ENCODE measurements at places on chromosomes 13 and 19.

DNA sequence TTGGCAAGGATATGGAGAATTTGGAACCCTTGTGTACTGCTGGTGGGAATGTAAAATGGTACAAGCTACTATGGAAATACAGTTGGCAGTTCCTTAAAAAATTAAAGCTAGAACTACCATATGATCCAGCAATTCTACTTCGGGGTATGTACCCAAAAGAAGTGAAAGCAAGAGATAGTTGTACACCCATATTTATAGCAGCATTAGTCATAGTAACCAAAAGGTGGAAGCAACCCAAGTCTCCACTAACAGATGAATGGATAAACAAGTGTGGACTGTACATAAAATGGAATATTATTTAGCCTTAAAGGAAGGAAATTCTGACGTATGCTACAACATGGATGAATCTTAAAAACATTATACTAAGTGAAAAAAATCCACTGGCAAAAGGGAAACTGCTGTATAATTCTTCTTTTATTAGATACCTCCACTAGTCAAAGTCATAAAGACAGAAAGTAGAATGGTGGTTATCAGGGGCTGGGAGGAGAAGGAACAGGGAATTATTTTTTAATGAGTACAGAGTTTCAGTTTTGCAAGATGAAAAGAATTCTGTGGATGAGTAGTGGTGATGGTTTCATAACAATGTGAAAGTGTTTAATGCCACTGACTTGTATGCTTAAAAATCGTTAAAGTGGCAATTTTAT lies 141.6 kb downstream of the RXFP2 start:
- no peak for DNase-seq

DNA sequence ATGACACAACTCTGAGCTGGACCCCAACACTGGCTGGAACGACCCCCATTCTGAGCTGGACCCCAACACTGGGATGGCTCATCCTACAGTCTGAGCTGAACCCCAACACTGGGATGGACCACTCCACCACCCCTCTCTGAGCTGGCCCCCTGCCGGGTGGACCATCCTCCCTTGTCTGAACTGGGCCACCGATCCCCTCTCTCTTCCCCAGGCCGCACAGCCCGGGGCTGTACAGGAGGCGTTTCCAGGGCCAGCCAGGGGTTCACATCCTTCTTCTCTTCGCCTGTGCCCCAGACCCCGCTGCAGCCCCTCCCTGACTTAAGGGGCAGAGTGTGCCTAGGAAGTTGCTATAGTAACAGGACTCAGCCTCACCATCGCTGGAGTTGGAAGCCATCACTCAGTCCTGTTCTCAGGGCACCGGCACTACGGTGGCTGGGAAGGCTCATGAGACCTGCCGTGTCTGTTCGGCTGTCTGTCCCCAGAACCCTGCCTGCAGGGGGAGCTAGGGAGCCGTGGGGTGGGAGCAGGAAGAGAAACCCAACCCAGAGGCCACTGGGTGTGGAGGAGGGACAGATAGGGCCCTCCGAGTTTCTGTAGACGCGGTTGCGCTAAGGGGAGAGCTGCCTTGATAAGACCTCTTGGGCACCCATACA lies 3.7 kb downstream of the PRKACA start:
- DNase-seq: no peak

DNA sequence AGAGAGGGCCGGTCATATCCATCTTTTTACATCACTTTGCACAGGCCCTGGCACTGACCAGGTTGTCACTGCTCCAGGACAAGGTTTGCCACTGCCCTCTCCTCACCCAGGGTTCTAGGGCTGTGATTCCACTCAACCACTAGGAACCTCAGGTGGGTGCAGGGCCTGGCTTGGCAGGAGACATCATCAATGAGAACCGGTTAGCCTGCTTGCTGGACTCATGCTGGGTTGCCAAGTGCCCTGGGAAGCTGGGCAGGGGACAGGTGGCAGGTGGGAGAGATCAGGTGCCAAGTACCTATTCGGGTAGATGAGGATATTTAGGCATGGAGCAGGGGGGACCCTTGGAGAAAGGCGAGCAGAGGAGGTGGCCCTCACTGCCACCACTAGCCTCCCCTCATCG lies 4.2 kb upstream of the CERS4 start:
- DNase-seq: no peak

DNA sequence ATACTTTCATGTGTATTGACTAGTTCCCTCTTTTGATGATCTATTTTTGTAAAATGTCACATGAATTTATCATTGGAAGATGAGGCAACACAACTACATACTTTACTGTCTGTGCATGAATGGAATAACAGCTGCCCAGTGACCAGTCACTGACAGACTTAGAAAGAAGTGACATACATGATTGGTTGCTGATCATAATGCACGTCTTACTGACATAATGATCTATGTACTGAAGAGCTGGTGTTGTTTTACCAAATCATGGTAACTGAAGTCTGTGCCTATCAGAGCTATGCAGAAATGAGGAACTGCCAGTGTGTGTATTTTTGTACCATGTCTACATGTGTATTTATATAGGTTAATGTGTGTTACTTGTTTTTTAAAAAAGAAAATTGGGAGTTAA lies 26.5 kb downstream of the GPR18 start:
- DNase-seq: no peak

- DNase-seq: no peak
Observed at GRCh38 chr13:79681069-79681468, 200.1 kb downstream of the NDFIP2 start.

DNA sequence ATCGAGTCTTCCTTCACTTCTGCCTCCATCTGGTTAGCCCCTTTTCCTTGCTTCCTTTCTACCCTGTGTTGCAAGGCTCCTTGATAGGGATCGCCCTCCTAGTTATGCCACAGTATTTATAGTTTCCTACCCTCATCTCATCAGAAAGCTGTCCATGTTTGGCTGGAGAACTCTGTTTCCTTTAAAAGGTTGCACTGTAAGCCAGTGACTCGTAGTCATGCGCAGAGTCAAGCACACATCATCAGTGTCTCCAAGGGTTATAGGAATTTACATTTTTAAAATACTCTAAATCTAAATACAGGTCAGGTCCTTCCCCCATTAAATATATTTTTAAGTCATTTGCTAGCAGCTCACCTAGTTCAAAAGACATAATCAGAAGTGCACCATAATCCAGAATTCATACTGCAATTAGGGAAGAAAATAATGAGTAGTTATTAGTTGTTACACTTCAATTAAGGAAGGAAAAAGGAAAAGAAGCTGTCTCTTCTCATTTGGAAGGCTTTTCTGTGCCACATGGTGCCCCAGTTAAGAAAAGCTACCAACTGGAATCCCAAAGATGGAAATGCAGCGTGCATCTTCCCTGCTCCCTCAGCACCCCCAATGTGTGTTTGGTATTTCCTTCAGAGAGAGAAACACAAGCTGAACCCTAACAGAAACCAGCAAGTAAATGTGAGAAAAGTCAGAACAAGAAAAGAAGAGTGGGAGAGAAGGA lies 81.0 kb downstream of the GPR12 start:
- peak; percentile 76 for DNase-seq

DNA sequence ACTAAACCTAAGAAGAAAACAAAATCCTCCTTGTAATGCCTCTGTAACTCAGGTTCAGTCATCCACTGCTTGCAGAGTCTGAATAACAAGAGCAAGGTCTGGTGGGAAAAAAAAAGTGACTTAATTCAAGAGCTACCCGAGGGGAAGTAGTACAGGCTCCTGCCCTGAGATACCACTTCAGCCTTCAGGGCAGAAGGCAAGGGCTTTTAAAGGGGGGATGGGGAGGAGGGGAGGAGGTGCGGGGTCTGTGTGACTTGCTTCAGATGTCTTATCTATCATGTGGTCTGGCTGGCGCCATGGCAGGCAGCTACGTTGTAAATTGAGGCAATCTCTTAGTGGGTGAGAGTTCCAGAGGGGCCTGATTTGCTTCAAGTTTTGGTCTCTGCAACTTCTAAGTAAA lies 66.7 kb downstream of the LRRC63 start:
- no peak for DNase-seq

- DNase-seq: peak; percentile 89
Observed at GRCh38 chr13:110250258-110250891, 56.6 kb downstream of the COL4A1 start.

GRCh38 chr13:91368676-91369440 lies 21.4 kb downstream of the MIR17HG start:
- no peak for DNase-seq

DNA sequence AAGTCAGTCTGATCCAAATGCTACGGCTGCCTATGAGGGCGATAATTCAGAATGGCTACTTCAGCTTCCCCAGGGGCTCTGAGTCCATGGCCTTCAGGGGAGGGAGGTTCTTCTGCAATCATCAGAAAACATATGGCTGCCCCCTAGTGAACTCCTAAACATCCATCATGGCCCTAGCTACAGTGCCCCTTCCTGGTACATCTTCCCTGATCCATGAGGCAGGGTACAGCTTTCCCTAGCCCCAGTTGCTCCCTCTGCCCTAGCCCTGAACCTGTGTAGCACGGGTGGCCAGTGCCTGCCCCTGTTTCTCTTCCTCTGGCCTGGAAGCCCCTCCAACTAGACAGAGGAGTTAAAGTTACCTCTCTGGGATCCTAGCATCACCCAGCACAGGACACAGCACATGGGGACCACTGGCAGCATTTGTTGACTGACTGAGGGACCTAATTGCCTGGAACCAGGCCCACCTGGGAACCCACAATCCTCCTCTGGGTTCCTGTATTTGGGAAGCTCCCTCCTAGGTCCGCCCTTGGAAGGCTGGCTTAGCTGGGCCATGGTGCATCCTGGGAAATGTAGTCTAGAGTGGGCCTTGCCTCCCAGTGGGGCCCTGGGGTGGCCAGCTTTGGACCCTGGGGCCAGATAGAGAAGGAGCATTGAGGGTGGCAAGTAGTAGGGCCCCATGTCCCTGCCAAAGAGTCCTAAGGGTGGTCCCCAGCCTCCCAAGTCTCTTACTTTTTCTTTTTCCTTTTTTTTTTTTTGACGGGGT lies 17.7 kb upstream of the SEMA6B start:
- DNase-seq: no peak

DNA sequence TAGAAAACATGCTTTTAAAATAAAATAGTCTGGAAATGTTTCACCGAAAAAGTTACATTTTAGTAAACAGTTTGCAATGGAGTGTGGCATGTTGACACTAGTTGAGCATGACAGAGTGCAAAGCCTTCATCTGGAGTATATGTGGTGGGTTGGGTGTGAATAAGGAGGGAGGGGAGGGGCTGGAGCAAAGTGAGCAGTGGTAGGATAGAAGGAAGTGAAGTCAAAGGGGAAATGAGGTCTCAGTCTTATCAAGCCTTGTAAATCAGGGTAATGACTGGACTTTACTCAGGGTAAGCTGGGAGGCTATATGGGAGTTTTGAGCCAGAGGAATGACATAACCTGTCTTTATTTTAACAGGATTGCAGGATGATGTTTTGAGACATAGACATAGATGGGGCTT lies 222.8 kb downstream of the PCDH20 start:
- DNase-seq: no peak

DNA sequence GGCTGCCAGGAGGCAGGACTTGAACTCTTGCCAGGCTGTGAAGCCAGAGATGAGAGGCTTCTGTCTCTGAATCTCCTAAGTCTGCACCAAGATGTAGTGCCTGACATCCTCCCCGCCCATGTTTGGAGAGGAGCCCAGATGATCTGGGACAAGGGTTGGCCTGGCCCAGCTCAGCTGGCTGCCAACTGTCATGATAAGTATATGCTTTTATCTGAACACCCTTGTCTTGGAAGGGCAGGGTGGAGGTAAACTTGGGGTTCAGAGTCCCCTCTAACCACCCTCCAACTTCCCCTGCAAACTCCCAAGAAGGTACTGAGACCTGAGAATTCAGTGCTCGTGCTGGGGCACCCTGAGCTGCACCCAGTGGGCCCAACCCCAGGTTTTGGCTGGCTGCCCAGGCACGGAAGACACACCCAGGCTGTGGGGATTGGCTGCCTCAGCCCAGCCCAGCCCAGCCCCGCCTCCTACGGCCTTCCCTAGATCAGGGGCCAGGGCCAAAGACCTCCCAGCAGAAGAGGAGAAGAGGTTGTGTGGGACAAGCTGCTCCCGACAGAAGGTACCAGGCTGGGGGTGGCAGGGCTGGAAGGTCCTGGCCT lies at the start of gene CYP4F12:
Gene CYP4F12, plus strand, starts transcription at position 508 of the 596 bp plus-strand sequence. CDS start 443 bp downstream, outside the sequence.
- DNase-seq: no peak

DNA sequence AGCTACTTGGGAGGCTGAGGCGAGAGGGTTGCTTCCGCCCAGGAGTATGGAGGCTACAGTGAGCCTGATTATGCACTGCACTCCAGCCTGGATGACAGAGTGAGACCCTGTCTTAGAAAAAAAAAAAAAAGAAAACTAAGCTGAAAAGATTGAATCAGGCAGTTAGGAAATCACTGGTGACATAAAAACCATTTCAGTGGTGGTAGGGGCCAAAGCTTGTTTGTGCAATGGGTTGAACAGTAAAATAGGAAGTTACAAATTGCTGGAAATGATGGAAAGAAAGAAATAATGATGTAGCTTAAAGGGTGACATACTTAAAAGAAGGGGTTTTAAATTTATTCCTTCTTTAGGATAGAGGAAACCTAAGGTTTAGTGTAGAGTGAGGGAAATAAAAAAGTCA lies 4.8 kb upstream of the OXGR1 start:
- no peak for DNase-seq

GRCh38 chr19:6378486-6378885 lies 2.8 kb upstream of the PSPN start:
- no peak for DNase-seq

- DNase-seq: no peak
Observed at GRCh38 chr13:112653071-112653470, 36.8 kb upstream of the ATP11A start.

DNA sequence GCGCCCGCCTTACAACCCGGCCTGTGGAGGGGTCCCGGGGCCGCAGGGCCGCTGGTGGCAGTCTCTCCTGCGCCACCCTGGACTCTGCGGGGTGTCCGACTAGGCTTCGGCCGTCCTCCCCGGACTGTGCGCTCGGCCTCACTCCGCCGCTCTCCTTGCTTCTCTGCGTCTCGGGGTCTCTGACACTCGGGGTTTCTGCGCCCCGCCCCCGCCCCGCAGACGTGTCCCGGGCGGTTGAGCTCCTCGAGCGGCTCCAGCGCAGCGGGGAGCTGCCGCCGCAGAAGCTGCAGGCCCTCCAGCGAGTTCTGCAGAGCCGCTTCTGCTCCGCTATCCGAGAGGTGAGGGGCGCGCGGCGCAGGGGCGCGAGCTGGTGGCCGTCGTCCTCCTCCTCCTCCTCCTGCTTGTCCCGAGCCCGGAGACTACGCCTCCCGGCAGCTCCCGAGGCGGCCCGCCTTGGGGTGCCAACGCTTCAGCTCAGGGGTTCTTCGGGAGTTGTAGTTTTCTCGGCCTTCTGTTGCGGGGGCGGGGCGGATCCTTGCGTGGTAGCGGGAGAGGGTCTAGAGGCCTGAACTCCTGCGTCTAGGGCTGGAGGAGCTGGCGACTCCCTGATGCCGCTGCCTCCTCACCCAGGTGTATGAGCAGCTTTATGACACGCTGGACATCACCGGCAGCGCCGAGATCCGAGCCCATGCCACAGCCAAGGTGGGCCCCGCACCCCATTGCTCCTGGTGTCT lies 627 bp downstream of the LIN7B start:
- no peak for DNase-seq

DNA sequence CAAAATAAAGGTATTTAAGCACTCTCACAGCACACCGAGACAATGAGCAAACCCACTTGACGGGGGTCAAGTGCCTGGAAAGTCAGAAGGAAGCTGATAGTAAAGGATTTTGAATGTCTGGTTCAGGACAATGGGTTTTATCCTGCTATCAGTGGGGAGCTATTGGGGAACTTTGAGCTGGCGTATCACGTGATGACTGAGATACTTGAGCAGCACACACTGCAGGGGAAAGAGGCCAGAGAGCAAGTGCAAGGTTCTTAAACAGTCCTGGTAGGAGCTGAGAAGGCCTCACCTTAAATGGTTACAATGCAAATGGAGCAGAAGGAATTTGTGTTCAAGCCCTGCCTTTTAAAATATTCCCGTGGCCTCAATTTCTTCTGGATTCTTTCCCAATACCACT lies 225.3 kb downstream of the LACC1 start:
- no peak for DNase-seq

Data from foreskin melanocyte (primary cell).